ENCODE measurements at places on chromosomes 7 and 10.
A peak's percentile ranks its signal among the peaks of the same experiment; 100 is the strongest.

GRCh38 chr7:155969192-155969929 lies 157.1 kb upstream of the SHH start:
- no peaks in the 10 kb centered on the region for H3K36me3 ChIP-seq
- no peak for DNase-seq
- no peaks in the 10 kb centered on the region for H3K4me1 ChIP-seq
- H3K27me3 ChIP-seq: peaks cover 45% of the 10 kb centered on the region
- no peak overlapping the region for H3K4me3 ChIP-seq

- H3K36me3 ChIP-seq: no peaks in the 10 kb centered on the region
- no peak overlapping the region for H3K4me3 ChIP-seq
- no peak for DNase-seq
- no peak overlapping the region for H3K27ac ChIP-seq
- H3K4me1 ChIP-seq: no peaks in the 10 kb centered on the region
Measured at GRCh38 chr7:106464651-106465050, 179.9 kb upstream of the NAMPT start.

- peaks cover 14% of the 10 kb centered on the region for H3K4me1 ChIP-seq
- H3K36me3 ChIP-seq: peaks cover 3% of the 10 kb centered on the region
- H3K4me3 ChIP-seq: no peak overlapping the region
- no peak for DNase-seq
- H3K27me3 ChIP-seq: no peaks in the 10 kb centered on the region
Measured at GRCh38 chr7:45125193-45125904, 13.9 kb upstream of the TBRG4 start.

DNA sequence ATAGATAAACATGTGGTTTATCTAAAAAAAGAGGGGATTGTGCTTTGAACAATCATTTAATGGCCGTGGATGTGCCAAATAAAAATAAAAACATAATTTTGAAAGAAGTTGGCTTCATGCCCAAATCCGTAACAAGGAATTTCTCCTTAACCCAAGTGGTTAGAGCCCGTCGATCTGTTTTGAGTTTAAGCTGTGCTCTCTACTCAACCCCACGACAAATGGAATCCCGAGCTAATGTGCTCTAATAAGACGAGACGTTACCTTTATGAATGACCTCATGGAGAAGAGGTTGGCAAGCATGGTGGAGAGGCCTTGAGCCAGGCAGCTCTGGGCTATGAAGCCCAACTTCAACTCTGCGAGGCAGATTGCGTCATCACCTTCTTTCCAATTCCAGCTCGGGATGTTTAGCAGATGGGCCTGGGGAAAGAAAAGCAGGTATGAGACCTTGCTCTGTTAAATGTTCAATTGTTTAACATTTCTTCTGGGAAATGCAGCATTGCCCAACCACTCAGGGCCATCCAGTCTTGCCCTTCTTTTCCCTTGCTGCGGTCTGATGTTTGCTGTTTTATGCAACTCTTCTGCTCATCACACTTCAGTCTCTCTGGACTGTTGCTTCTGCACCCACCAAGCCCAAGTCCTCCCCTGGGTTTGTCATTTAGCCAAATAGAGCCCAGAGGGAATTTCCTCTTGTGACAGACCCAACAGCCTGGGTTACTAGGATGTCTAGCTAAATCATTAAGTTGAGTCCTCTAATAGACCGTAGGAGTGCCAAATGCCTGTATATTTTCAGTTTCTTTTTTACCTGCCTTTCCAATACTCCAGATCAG lies 564.6 kb downstream of the KCNMA1 start:
- H3K36me3 ChIP-seq: no peaks in the 10 kb centered on the region
- H3K4me3 ChIP-seq: no peak overlapping the region

DNA sequence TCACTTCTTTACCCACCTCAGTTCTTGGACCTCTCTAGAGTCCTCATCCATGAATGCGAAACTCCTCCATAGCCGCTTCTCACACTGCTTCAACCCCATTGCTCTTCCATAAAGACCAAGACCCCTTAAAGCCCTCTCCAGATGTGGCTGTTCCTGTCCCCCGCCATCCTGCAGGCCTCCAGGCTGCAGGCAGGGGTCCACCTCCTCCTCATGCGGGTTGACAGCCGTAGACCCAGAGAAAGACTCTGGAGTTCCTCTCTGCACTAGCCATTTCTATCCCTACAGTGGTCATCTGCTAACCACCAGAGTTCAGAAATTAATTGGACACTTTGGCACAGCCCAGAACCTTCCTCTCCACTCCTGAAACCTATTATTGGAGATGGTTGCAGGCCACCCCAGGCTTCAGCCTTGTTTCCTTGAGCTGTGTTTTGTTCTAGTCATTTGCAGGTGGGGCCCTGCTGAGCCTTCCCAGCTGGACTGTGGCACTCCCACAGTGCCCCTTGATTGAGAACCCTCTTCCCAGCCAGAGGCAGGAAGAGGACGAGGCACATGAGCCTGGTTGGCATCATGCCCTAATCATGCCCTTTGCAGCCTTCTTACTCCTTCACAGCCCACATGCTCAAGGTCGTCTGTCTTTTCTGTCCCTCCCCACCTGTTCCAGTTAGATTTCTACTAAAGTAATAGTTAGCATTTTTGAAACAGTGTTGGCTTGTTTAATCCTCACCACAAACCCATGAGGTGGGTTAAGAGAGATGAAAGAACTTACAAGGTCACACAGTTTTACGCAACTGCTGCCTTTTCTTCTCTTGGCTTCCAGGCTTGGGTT lies 23.9 kb downstream of the CUL1 start:
- H3K4me3 ChIP-seq: peak overlapping the region; percentile 36
- DNase-seq: no peak
- H3K27me3 ChIP-seq: no peaks in the 10 kb centered on the region
- peak overlapping the region; percentile 78 for H3K27ac ChIP-seq

GRCh38 chr10:99708428-99709012 lies 23.4 kb downstream of the COX15 start:
- DNase-seq: no peak
- H3K27ac ChIP-seq: peak overlapping the region; percentile 46
- H3K36me3 ChIP-seq: peaks cover 21% of the 10 kb centered on the region
- H3K4me1 ChIP-seq: peaks cover 5% of the 10 kb centered on the region
- no peak overlapping the region for H3K4me3 ChIP-seq

DNA sequence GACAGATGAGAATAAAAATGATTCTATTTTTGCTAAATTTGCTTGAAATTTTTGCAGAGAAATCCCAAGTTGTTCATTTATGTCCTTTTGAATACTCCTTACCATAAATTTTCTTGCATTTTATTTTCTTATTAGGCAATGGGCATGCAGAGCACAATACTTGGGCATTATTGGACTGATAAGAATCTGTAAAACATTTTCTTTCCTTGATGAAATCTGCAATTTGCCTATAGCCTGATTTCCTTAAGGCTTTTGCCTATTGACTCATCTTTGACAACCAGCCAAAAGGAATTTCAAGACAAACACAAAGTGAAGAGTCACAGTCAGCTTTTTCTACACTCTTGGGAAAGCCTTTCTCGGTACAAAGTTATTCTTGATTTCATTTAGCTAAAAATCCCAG lies 30.5 kb upstream of the GNAT3 start:
- H3K36me3 ChIP-seq: no peaks in the 10 kb centered on the region
- no peaks in the 10 kb centered on the region for H3K27me3 ChIP-seq
- no peaks in the 10 kb centered on the region for H3K4me1 ChIP-seq
- H3K4me3 ChIP-seq: no peak overlapping the region
- no peak overlapping the region for H3K27ac ChIP-seq

DNA sequence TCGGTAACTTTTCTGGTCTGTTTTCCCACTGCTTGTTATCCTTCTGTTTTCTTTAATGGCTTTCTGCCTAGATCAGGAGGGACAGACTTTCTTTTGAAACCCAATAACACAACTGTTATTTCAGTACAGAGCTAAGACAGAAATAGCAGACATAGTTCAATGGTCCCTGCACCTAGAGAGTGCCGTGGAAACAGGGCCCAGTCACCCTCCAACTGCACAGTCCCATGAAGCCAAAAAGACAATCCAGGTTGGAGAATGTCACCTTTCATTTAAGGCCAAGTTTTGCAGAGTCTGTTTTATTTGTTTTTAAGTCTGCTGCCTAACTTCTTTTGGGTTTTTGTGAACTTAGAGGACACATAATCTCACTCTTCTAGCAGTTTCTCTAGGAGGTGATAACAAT lies 2.5 kb downstream of the AIMP2 start:
- peak overlapping the region; percentile 13 for H3K27ac ChIP-seq
- no peaks in the 10 kb centered on the region for H3K27me3 ChIP-seq
- peaks cover 24% of the 10 kb centered on the region for H3K36me3 ChIP-seq
- no peak for DNase-seq
- peaks cover 23% of the 10 kb centered on the region for H3K4me1 ChIP-seq

DNA sequence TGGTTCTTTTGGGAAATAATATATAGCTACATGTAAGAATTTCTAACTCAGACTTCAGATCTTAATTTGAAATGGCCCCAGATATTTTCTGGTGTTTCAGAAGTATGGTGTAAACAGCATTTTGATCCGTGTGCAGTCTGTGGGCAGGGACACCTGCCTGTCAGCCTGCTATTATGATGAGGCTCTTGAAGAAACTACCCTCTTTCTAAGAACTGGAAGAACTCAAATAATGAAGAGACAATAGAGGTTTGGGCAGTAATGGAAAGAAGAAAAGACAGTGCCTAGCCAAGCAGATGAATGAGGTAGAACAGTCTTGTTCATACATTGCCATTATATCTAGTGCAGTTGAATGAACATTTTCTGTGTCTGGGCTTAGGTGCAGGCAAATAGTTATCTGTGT lies 256.6 kb downstream of the ARHGAP21 start:
- no peak for DNase-seq
- peaks cover 16% of the 10 kb centered on the region for H3K4me1 ChIP-seq
- H3K4me3 ChIP-seq: no peak overlapping the region
- H3K36me3 ChIP-seq: no peaks in the 10 kb centered on the region

DNA sequence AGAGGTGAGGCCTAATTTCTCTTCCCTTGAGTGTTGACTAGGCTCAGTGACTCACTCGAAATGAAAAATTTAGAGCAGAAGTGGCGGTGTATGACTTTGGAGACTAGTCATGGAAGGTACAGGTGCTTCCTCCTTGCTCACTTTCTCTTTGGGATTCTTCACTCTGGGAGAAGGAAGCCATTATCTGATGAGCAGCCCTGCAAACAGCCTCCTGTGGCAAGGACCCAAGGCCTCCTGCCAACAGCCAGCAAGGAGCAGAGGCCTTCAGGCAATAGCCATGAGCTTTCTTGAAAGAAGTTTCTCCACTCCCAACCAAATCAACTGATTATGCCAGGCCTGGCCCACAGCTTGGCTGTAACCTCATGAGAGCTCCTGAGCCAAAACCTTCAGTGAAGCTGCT lies 369.6 kb upstream of the VWC2 start:
- no peak overlapping the region for H3K4me3 ChIP-seq
- H3K4me1 ChIP-seq: no peaks in the 10 kb centered on the region
- no peak overlapping the region for H3K27ac ChIP-seq
- H3K27me3 ChIP-seq: no peaks in the 10 kb centered on the region
- H3K36me3 ChIP-seq: no peaks in the 10 kb centered on the region

- no peaks in the 10 kb centered on the region for H3K27me3 ChIP-seq
- DNase-seq: no peak
- H3K4me1 ChIP-seq: peaks cover 19% of the 10 kb centered on the region
- no peak overlapping the region for H3K27ac ChIP-seq
- no peak overlapping the region for H3K4me3 ChIP-seq
Measured at GRCh38 chr7:157397731-157398691, 61.2 kb downstream of the DNAJB6 start.

- no peak for DNase-seq
- peak overlapping the region; percentile 97 for H3K4me3 ChIP-seq
- H3K27ac ChIP-seq: peak overlapping the region; percentile 97
- H3K36me3 ChIP-seq: peaks cover 39% of the 10 kb centered on the region
- no peaks in the 10 kb centered on the region for H3K27me3 ChIP-seq
- peaks cover 72% of the 10 kb centered on the region for H3K4me1 ChIP-seq
Measured at GRCh38 chr10:124741922-124742412, 2.2 kb downstream of the FAM53B start.

DNA sequence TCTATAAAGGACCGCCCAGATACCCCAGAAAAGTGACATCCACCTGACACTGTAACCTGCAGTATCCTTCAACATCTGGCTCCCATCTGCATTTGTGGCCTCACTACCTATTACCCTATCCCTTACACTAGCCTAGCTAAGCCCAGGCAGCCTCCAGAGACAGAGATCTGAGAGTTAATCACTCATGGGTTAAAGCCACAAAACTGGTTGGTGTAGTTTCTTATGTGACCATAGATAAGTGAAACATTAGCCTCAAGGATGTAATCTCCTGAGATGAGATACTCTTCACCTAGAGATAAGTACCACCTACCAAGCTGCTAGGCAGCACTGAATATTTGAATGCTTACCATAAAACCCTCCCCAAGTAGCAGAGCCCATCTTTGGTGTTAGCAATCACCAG lies 35.4 kb downstream of the CTTNBP2 start:
- peaks cover 9% of the 10 kb centered on the region for H3K27me3 ChIP-seq
- no peaks in the 10 kb centered on the region for H3K36me3 ChIP-seq
- no peak overlapping the region for H3K4me3 ChIP-seq
- no peak for DNase-seq
- H3K4me1 ChIP-seq: no peaks in the 10 kb centered on the region

GRCh38 chr7:15335390-15335789 lies 226.4 kb downstream of the AGMO start:
- no peaks in the 10 kb centered on the region for H3K4me1 ChIP-seq
- no peak for DNase-seq
- H3K27me3 ChIP-seq: no peaks in the 10 kb centered on the region
- H3K4me3 ChIP-seq: no peak overlapping the region

DNA sequence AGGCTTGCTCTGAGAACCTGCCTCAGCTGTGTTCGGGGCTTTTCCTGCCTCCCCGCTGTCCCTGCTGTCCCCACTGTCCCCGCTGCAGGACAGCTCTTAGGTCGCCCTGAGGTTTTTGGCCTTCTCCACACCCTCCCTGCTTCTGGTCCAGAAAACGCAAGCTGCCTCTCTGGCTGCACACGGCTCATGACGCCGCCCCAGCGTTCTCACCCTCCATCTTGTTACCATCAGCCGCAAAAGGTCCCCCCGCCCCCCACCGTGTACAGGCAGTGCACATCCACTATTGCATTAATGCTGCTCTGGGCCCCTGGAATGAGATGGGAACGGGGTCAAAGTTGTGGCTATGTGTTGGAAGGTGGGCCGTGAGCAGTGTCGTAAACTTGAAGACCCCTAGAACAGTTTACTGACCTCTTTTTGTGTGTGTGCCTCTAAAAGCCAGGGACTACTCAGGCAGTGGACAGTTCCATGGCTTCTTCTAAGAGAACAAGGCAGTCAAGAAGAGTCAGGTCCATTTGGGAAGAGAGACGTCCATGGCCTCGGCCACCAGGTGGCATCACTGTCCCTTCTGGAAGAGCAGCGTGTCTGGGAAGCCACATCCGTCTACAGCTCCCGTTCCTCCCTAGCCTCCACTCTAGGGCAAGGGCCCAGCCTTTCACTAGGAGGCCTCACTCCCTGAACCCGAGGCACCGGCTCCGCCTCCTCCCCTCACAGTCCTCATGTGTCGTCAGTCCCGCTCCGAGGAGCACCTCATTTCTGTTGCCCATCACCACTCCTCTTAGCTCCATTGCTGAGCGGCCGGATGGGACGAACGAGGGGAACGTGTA lies 38.5 kb upstream of the MKRN1 start:
- H3K27ac ChIP-seq: no peak overlapping the region
- H3K36me3 ChIP-seq: peaks cover 2% of the 10 kb centered on the region
- H3K27me3 ChIP-seq: peaks cover 14% of the 10 kb centered on the region
- no peak overlapping the region for H3K4me3 ChIP-seq
- peak; percentile 17 for DNase-seq

- H3K27ac ChIP-seq: no peak overlapping the region
- H3K27me3 ChIP-seq: no peaks in the 10 kb centered on the region
- no peaks in the 10 kb centered on the region for H3K4me1 ChIP-seq
- H3K4me3 ChIP-seq: no peak overlapping the region
- no peaks in the 10 kb centered on the region for H3K36me3 ChIP-seq
Measured at GRCh38 chr7:147670759-147671158, 919.8 kb upstream of the C7orf33 start.
